ENCODE measurements at places on chromosomes 16 and 17.

- no peak for DNase-seq
Observed at GRCh38 chr16:23754594-23755483, at the start of gene CHP2. Gene CHP2, plus strand, starts transcription at chr16:23755026. Its CDS starts 24 bp downstream, at chr16:23755050.

DNA sequence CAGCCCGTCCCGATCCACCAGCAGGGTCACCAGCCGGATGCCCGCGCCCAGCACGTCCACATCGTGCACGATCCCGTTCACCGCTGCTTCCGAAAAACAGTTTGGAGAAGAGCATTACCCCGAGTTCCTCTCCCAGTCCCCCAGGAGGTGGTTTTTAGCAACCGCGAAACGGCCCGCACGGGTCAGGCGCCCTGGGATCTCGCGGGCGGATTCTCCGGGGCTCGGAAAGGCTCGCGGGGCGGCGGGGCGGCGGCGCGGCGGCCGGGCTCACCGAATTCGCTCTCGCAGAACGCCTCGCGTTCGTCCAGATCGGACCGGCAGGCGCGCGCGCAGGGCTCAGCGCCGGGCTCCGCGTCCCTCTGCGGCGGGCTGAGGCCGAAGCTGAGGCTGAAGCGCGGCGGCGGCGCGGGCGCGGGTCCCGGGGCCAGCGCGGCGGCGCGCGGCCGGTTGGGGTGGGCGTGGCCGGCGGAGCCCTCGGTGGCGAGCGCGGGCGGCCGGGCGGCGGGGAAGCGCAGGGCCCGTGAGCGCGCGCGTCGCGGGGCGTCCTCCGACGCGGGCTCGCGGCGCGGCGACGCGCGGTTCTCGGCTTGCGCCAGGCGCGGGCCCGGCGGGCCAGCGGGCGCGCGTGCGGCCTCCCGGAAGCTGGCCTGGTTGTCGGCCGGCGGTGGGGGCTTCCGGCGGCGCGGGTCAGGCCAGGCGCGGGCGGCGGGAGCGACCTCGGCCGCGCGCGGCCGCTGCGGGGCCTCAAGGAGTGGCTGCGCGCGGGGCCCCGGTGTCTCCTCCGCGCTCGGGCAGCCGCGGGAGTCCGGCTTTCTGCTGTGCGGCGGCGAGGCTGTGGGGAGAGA is 2.9 kb downstream of the C17orf58 start:
- peak; percentile 73 for DNase-seq

- DNase-seq = no peak
Observed at GRCh38 chr17:77572065-77572601, 386.4 kb upstream of the TNRC6C start.

GRCh38 chr16:57689762-57690558 is 4.6 kb upstream of the DRC7 start:
- no peak for DNase-seq

DNA sequence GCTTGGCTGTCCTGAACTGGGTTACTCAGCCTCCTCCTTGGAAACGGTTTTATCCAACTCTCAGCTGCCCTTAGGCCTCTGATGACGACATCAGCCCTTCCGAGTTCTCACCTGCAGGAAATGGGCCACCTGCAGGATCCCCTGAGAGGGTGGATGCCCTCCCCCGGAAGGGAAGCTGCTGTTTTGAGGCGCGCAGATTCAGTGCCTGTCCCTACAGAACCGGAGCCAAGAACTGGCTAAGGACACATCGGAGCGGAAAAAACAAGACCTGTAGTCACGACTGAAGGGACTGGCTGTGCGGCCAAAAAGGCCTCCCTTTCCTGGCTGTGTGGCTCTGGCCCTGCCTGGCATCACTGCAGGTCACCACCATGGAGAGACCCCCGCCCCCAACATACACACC is 11.7 kb upstream of the C16orf95 start:
- DNase-seq = no peak

GRCh38 chr16:3879887-3880564 is 487 bp downstream of the CREBBP start:
- DNase-seq = peak; percentile 35

- DNase-seq = no peak
Observed at GRCh38 chr17:57331423-57331822, 75.1 kb downstream of the MSI2 start.

- DNase-seq = no peak
Observed at GRCh38 chr16:13969711-13970110, 49.8 kb downstream of the ERCC4 start.
